ENCODE measurements at places on chromosomes 6 and 20. TPM values are rescaled to one million over a fixed set of nuclear protein-coding genes. Genes with fewer than 3 reads are reported as not detected.
A peak's percentile ranks its signal among the peaks of the same experiment; 100 is the strongest.

DNA sequence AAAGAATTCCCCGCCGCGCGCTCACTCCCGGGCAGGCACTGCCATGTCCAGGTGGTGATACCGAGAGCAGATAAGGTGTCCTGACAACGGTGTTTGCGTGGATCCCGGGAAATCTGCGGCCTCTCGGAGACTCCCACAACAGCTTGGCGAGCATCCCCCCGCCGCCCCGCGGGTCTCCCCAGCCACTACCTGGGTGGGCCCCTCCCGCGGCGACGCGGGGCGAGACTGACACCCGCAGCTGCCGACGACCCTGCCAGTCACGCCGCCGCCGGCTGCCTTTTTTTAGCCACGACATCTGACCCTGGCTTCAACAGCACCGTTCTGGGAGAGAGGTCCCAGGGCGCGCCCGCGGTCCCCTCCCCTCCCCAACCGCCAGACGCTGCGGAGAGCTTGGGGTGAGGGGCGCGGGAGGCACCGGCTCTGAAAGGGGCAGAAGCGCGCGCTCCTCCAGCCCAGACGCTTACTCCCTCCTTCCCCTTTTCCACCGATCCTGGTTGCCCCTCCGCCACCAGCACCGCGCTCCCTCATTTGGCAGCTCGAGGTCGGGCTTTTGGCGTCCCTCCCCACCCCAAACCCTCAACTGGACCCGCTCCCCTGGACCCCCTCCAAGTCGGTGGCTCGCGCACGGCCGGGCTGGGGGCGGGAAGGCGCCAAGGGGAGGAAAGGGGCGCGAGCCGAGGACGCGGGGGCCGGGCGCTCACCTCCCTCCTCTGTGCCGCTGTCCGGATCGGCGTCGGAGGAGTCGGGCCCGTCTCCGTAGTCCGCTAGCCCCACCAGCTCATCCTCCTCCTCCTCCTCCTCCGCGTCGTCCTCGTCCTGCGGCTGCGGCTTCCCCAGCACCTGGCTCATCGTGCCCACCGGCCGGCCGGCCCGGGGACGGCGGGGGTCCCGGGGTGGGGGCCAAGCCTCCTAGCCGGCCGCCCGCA lies 665 bp downstream of the RRAGD start:
- no peaks in the 10 kb centered on the region for H3K27me3 ChIP-seq
- no peaks in the 10 kb centered on the region for H3K36me3 ChIP-seq
- H3K27ac ChIP-seq, result peak overlapping the region; percentile 80
- peaks cover 25% of the 10 kb centered on the region for H3K4me1 ChIP-seq

C6orf58 gene
- not detected for total RNA-seq

GRCh38 chr20:15256676-15257568 lies 919.5 kb upstream of the FLRT3 start:
- no peak overlapping the region for H3K4me3 ChIP-seq
- H3K4me1 ChIP-seq, result no peaks in the 10 kb centered on the region
- H3K27ac ChIP-seq, result no peak overlapping the region

DNA sequence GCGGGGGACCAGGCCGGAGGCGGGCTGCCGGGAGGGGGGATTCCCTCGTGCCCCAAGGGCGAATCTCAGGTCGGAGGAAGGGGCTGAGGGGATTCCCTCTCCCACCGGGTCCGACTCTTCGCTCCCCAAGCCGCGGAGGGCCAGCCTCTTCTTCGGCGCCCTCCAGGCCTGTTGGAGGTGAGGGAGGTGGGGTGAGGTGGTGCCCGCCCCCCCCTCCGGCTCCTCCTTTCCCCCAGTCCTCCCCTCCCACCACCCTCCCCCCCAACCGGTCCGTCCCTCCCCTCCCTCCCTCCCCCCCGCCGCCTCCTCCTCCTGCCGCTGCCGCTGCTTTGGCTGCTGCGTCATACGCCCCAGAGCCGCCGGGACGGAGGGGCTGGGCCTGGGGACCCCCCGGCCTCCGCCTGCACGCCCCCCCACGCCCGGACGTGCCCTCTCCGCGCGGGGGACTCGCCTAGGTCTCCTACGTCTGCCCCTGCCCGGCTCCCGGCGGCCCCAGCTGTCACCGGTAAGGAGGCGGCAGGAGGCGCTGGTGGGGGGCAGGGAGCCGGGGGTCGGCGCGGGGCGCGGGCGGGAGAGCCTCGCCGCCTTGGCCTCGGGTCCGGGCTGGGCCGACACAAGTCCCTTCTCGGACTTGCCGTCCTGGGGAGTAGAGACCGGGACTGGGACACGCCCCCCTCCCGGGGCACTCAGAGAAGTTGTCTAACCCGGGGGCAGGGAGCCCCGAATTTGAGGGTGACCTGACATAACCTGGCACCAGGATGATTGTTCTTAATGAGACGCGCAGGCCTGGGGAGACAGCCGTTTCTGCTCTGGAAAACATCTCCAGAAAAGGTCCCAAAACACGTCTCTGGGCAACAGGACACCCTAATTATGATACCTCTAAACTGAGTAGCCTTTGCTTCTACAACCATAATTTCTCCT lies at the start of gene PHF1:
Gene PHF1 (plus strand): TSS at position 304 of the 921 bp plus-strand sequence. CDS start 1,250 bp downstream, outside the sequence.
- no peaks in the 10 kb centered on the region for H3K27me3 ChIP-seq
- H3K4me3 ChIP-seq, result peak within 1 kb of the TSS; percentile 99
- peak; percentile 89 for DNase-seq
- peaks cover 37% of the 10 kb centered on the region for H3K4me1 ChIP-seq
- peaks cover 39% of the 10 kb centered on the region for H3K36me3 ChIP-seq
- peak within 1 kb of the TSS; percentile 98 for H3K27ac ChIP-seq

- H3K27me3 ChIP-seq, result no peaks in the 10 kb centered on the region
- peaks cover 37% of the 10 kb centered on the region for H3K4me1 ChIP-seq
- no peaks in the 10 kb centered on the region for H3K36me3 ChIP-seq
Observed at GRCh38 chr6:139474145-139475108, 100.0 kb upstream of the CITED2 start.

DNA sequence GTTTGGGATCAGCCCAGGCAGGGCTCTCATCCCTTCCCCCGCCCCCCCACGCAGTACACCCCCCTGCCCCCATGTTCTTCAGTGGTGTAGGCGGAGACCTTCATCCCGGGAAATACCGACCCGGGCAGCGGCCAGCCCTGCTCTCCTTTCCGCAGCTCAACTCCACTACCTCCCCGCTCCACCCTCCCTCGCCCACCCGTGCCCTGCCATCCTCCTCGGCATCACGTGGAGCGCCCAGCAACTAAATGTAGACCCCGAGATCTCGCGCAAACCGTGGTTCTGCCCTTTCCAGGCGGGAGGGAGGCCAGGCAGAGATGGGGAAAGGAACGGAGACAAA lies 1932.2 kb upstream of the DEFB115 start:
- no peaks in the 10 kb centered on the region for H3K4me1 ChIP-seq
- no peaks in the 10 kb centered on the region for H3K36me3 ChIP-seq
- H3K27ac ChIP-seq, result no peak overlapping the region

DNA sequence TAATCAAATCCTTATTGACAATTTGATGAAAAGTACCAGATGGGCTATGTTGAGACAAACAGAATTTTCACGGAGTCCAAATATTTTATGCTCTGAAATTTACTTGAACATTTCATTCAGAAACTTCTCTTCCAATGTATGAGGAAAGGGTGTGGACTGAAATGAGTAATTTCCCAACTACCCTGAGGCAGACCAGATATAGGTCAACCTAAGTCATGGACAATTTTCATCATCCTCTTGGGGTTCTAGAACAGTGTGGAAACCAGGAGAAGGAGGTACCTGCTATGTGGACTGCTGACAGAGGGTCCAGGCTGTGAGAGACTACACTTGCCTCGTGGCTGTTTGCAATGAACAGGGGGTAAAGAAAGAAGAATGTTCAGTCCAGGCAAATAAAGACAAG lies 323.0 kb downstream of the ESR1 start:
- peak overlapping the region; percentile 42 for H3K27ac ChIP-seq
- H3K27me3 ChIP-seq, result no peaks in the 10 kb centered on the region
- no peak for DNase-seq

DNA sequence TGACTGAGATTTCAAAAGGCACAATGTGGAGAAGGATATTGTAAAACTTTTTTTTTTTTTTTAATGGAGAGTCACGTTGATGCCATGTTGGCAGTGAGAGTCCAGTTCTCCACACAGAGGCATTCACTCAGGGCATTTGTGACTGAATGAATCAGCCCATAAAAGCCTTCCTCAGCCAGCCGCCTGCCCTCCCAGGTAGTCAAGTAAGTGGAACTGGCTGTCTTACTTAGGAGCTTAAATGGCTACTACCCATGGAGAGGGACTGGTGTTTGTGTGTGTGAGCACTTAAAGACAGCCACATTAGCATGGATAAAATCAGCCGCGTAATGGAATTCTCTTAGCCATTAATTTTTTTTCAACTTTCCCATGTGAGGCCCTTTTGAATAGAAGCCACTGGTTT lies 12.6 kb downstream of the AAR2 start:
- peaks cover 80% of the 10 kb centered on the region for H3K36me3 ChIP-seq
- DNase-seq, result no peak
- no peak overlapping the region for H3K4me3 ChIP-seq
- no peak overlapping the region for H3K27ac ChIP-seq

ZC2HC1B gene
- not detected for total RNA-seq

DNA sequence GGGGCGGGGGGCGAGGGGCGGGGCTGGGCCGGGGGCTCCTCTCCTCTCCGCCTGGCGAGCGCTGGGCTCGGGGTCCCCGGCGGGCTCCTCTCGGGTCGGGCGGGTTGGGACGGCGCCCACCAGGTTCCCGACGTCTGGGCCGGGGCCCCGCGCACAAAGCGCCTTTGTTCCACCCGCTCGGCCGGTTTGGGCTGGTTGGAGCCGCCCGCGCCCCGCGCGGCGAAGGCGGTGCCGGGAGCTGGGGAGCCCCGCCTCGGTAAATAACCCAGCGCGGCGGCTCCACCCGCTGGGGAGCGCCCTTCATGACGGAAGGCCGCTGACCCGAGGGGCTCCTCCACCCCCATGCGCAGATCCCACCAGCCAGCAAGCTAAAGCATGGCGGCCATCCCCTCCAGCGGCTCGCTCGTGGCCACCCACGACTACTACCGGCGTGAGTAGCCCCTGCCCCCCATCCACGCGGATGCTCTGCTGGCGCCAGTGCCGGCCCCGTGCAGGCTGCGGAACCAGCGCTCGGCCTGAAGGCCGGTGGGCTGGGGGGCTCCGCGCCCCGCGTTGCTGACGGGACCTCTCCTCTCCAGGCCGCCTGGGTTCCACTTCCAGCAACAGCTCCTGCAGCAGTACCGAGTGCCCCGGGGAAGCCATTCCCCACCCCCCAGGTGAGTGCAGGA lies 503 bp downstream of the PPDPF start:
- DNase-seq, result peak; percentile 84
- peak overlapping the region; percentile 98 for H3K27ac ChIP-seq
- no peaks in the 10 kb centered on the region for H3K27me3 ChIP-seq
- H3K4me1 ChIP-seq, result peaks cover 32% of the 10 kb centered on the region

FUT9 gene
- 1.4 TPM for total RNA-seq

DNA sequence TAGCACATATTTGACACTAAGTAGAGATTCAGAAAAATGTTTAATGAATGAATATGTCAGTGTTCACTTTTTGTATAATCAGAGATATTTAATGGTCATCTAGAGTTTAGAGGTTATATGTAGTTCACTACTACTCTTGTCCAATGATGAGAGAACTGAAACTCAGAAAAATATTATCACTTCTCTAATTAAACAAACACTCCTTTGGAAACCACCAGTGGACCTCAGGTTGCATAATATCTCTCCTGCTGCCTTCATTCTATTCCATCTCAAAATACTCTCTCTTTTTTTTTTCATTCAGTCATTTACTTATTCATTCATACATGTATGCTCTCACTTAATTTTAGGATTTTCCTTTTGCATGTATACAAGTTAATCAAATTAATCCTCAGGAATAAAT lies 423.1 kb upstream of the RNF217 start:
- no peak for DNase-seq
- H3K4me3 ChIP-seq, result no peak overlapping the region
- H3K27ac ChIP-seq, result no peak overlapping the region

GRCh38 chr6:110542311-110543024 lies 66.1 kb upstream of the SLC22A16 start:
- peaks cover 31% of the 10 kb centered on the region for H3K4me1 ChIP-seq
- H3K36me3 ChIP-seq, result no peaks in the 10 kb centered on the region
- no peak overlapping the region for H3K4me3 ChIP-seq
- H3K27ac ChIP-seq, result peak overlapping the region; percentile 61
- no peaks in the 10 kb centered on the region for H3K27me3 ChIP-seq

- no peaks in the 10 kb centered on the region for H3K27me3 ChIP-seq
- no peak for DNase-seq
- no peak overlapping the region for H3K27ac ChIP-seq
- no peaks in the 10 kb centered on the region for H3K4me1 ChIP-seq
- H3K36me3 ChIP-seq, result no peaks in the 10 kb centered on the region
Observed at GRCh38 chr6:137699031-137699683, 167.9 kb upstream of the TNFAIP3 start.

GRCh38 chr20:8749101-8749500 lies 319.8 kb upstream of the PLCB4 start:
- H3K4me1 ChIP-seq, result no peaks in the 10 kb centered on the region
- H3K4me3 ChIP-seq, result no peak overlapping the region
- no peaks in the 10 kb centered on the region for H3K27me3 ChIP-seq
- H3K36me3 ChIP-seq, result no peaks in the 10 kb centered on the region
- H3K27ac ChIP-seq, result no peak overlapping the region

DNA sequence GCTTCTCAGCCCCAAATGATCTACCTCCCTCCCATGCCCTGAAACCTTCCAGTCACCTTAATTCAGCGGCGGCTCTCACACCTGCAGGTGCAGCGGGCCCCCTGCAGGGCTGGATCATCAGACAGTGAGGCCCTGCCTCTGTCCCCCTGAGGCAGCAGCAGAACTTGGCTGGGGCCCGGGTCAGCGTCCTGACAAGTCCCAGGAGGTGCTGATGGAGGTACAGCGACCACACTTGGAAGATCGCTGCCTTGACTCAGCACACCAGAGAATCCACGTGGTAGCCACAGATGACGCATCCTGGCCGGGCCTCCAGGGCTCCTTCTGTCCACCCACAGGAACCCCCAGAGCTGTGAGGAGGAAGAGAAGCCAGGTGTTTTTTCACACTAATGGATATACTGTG lies 116.4 kb upstream of the THBS2 start:
- peaks cover 13% of the 10 kb centered on the region for H3K4me1 ChIP-seq
- H3K27me3 ChIP-seq, result no peaks in the 10 kb centered on the region
- H3K27ac ChIP-seq, result no peak overlapping the region
- no peaks in the 10 kb centered on the region for H3K36me3 ChIP-seq
- no peak for DNase-seq

DNA sequence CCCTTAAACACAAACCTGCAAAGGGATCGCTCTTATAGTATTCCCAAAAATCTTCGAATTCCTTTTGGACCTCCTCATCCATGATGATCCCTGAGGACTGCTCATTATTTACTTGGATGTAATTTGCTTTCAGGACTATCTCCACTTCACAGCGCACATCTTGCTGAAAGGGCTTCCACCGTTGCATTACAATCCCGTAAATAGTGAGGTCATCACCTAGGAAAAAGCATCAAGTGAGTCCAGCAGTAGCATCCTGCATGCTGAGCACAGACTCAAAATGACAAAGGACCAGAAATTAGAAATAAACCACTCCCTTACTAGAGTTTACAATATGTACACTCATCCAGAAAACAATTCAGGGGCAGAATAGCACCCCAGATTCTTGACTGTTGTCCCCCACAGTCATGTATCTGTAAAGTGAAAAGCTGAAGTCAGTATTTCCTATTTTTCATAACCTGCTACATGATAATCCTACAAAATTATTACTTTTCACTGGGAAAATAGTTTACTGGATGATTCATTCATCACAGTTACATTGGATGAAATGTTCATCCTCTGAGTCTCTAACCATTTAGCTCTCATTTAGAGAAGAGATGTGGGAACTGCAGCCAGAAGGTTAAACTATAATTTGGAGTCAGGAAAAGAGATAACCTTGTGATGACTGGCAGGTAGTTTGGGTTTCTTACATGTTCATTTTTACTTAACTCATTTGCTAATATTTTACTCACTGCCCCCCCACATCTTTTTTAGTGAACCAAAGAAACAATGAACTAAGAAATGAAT lies 17.2 kb downstream of the MCM9 start:
- H3K4me3 ChIP-seq, result no peak overlapping the region
- no peaks in the 10 kb centered on the region for H3K4me1 ChIP-seq
- H3K36me3 ChIP-seq, result peaks cover 76% of the 10 kb centered on the region
- H3K27ac ChIP-seq, result no peak overlapping the region
- no peaks in the 10 kb centered on the region for H3K27me3 ChIP-seq
- DNase-seq, result no peak

GSTA2 gene
- total RNA-seq, result not detected
